ENCODE measurements at places on chromosomes 4 and X. TPM values are rescaled to one million over a fixed set of nuclear protein-coding genes. Genes with fewer than 3 reads are reported as not detected.

RBMXL3 gene
- not detected for total RNA-seq

IQCM gene
- total RNA-seq: not detected

EXOC1L gene
- not detected for total RNA-seq

- H3K36me3 ChIP-seq: no peaks in the 10 kb centered on the region
- no peak for DNase-seq
- H3K4me3 ChIP-seq: peak overlapping the region; percentile 24
- peaks cover 3% of the 10 kb centered on the region for H3K4me1 ChIP-seq
- H3K27ac ChIP-seq: no peak overlapping the region
Observed at GRCh38 chr4:183959319-183960045, 54.4 kb downstream of the STOX2 start.

DNA sequence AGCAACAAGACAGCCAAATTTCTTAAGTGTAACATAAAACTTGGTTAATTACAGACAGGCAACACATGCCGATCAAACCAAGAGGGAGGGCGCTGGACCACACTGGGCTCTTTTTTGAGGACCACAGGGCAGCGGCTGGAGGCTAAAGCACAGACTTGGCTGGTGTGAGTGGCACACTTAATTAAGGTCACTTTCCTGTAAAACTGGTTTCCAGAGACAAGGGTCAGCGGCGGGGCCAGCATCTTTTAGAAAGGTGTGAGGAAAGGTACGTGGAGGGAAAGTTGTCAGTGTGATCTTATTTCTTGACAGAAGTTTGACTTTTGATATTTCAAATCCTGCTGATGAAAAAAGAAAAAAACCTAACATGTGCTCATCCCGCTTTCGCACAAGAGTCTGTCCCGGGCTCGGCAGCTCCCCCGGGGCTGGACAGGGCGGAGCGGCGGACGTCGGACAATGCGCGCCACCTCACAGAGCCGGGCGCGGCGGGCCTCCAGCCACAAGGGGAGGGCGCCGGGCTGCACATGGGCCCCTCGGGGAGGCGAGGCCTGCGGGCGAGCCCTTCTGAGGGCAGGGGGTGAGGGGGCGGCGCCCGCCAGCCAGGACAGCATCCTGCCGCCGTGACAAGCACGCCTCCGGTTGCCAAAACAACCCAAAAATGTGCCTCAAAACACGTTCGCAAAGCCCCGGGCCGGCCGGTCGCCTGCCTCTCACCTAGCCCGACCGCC lies 660 bp upstream of the HSPA4L start:
- peak; percentile 15 for DNase-seq
- H3K4me1 ChIP-seq: no peaks in the 10 kb centered on the region
- H3K27ac ChIP-seq: peak overlapping the region; percentile 48
- H3K4me3 ChIP-seq: peak overlapping the region; percentile 79
- H3K27me3 ChIP-seq: no peaks in the 10 kb centered on the region

DNA sequence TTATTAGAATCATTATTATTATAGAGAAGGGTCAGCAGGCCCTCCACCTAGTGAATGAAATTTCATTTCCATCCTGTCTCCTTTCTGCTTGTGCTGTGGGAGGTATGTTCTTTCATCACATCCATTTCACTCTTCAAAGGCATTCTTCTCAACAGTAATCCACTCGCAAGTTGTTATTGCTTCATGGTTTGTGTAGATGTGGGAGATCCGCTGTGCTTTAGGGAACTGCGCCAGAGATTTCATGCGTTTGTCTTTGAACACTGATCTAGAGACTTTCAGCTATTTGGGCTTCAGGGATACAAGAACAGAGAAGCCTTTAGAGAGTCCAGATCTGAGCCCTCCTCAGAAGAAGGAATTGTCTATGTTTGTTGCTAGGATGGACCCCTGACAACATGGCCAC lies 53.5 kb upstream of the PUDP start:
- H3K4me1 ChIP-seq: no peaks in the 10 kb centered on the region
- no peaks in the 10 kb centered on the region for H3K36me3 ChIP-seq
- H3K27ac ChIP-seq: no peak overlapping the region
- no peak for DNase-seq

GRCh38 chrX:38552721-38553120 lies 8.6 kb upstream of the TSPAN7 start:
- H3K4me3 ChIP-seq: no peak overlapping the region
- no peaks in the 10 kb centered on the region for H3K36me3 ChIP-seq
- no peak for DNase-seq
- no peaks in the 10 kb centered on the region for H3K27me3 ChIP-seq
- no peak overlapping the region for H3K27ac ChIP-seq

DNA sequence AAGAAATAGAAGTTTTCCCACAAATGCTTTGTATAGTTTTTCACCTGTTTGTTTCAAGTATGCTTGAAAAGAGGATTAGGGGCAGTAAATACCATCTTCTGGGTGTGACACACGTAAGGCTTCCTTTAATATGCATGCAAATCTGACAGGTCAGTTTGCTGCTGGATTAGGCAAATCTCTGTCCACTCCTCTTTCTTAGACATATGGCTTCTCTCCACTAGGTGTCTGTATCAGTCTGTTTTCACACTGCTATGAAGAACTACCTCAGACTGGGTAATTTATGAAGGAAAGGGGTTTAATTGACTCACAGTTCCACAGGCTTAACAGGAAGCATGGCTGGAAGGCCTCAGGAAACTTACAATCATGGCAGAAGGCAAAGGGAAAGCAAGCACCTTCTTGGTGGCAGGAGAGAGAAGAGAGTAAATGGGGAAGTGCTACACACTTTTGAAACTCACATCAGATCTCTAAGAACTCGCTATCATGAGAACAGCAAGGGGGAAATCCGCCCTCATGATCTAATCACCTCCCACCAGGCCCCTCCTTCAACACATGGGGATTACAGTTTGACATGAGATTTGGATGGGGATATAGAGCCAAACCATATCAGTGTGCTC lies 66.9 kb downstream of the TAB3 start:
- no peak overlapping the region for H3K4me3 ChIP-seq
- no peaks in the 10 kb centered on the region for H3K27me3 ChIP-seq
- H3K27ac ChIP-seq: no peak overlapping the region
- no peak for DNase-seq

GRCh38 chrX:118475903-118476302 lies 19.7 kb upstream of the DOCK11 start:
- H3K4me1 ChIP-seq: peaks cover 2% of the 10 kb centered on the region
- no peaks in the 10 kb centered on the region for H3K27me3 ChIP-seq
- no peak for DNase-seq
- H3K4me3 ChIP-seq: no peak overlapping the region
- no peak overlapping the region for H3K27ac ChIP-seq
- no peaks in the 10 kb centered on the region for H3K36me3 ChIP-seq

GRCh38 chr4:40202474-40202873 lies 5.6 kb downstream of the RHOH start:
- peaks cover 2% of the 10 kb centered on the region for H3K27me3 ChIP-seq
- H3K4me3 ChIP-seq: no peak overlapping the region
- no peaks in the 10 kb centered on the region for H3K4me1 ChIP-seq
- DNase-seq: no peak
- no peak overlapping the region for H3K27ac ChIP-seq

GRCh38 chr4:100913685-100914084 lies 395.9 kb upstream of the EMCN start:
- no peak overlapping the region for H3K4me3 ChIP-seq
- H3K27ac ChIP-seq: no peak overlapping the region
- no peaks in the 10 kb centered on the region for H3K4me1 ChIP-seq
- no peak for DNase-seq
- no peaks in the 10 kb centered on the region for H3K27me3 ChIP-seq

DNA sequence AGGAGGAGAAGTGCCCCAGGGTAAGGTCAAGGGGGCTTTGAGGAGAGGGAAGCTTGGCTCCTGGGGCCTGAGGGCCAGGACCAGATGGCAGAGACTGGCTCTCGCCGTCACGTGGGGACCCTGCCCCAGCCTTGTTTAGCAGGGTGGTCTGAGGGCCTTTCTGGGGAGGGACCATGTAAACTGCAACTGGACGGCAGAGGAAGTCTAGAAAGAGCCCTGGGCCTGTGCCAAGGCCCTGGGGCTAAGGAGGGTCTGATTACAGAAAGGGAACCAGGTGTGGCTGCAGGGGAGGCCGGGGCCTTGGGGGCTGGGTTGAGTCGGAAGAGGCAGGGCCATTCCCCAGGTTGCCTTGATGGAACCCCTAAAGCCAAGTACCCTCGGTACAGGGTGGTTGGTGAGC lies 1.8 kb upstream of the HGFAC start:
- DNase-seq: no peak
- H3K27ac ChIP-seq: no peak overlapping the region
- H3K4me1 ChIP-seq: peaks cover 11% of the 10 kb centered on the region
- no peaks in the 10 kb centered on the region for H3K27me3 ChIP-seq
- H3K36me3 ChIP-seq: no peaks in the 10 kb centered on the region

DNA sequence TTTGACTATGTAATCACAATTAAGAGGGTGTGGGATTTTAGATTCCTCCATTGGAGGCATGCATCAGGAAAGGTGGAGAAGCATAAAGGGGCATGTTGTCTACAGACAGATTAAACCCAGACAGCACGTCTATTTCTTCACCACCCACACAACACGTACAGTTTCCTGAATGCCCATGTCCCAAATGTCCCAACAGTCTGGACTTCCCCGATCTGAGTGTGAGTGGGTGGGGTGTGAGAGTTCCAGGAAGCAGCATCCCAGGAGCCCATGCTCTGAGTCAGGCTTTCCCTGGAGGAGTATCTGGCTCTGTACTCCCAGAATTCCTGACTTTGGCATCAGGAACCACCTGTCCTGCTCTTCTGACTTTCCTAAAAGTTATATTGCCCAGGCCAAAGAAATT lies 30.8 kb upstream of the NDP start:
- H3K27me3 ChIP-seq: peaks cover 2% of the 10 kb centered on the region
- no peak overlapping the region for H3K4me3 ChIP-seq
- H3K27ac ChIP-seq: no peak overlapping the region
- DNase-seq: peak; percentile 2
- no peaks in the 10 kb centered on the region for H3K36me3 ChIP-seq

GRCh38 chr4:172709376-172709775 lies 459.2 kb upstream of the GALNT7 start:
- H3K27me3 ChIP-seq: no peaks in the 10 kb centered on the region
- H3K27ac ChIP-seq: no peak overlapping the region
- H3K4me1 ChIP-seq: no peaks in the 10 kb centered on the region
- no peak overlapping the region for H3K4me3 ChIP-seq

DNA sequence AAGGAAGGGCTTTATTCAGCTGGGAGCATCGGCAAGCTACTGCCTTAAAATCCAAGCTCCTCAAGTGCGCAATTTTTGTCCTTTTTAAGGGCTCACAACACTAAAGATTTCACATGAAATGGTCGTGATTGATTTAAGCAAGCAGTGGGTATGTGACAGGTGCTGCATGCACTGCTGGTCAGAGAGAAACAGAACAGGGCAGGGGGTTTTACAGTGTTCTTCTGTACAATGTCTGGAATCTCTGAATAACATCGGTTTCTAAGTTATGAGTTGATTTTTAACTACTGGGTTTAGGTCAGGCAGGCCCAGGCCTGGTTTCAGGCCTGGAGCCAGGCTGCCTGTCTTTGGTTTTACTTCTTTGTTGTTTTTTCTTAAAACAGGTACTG lies 6.0 kb downstream of the UGT2B17 start:
- no peaks in the 10 kb centered on the region for H3K27me3 ChIP-seq
- H3K36me3 ChIP-seq: no peaks in the 10 kb centered on the region
- H3K4me1 ChIP-seq: no peaks in the 10 kb centered on the region
- no peak overlapping the region for H3K4me3 ChIP-seq
- DNase-seq: no peak

DNA sequence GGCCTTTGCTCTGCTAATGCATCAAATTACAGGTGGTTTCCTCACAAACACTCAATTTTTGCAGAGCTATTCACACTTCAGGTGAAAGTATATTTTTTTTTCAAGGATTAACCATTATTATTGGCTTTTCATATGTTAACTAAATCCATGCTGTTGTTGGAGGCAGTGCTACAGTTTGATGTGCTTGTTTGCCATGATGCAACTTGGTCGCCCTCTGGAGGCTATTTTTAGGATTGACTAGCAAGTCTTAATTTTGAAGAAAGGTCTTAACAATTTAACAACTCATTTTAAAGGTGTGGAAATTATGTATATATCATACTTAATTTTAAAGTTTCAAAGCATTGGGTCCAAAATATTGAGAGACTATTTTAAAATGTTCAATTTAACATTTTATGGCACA lies 168.8 kb upstream of the FAM47A start:
- H3K27me3 ChIP-seq: no peaks in the 10 kb centered on the region
- H3K27ac ChIP-seq: no peak overlapping the region
- no peaks in the 10 kb centered on the region for H3K4me1 ChIP-seq
- no peaks in the 10 kb centered on the region for H3K36me3 ChIP-seq
- DNase-seq: peak; percentile 58

GRCh38 chr4:23770011-23770410 lies 119.8 kb downstream of the PPARGC1A start:
- H3K4me1 ChIP-seq: no peaks in the 10 kb centered on the region
- DNase-seq: peak; percentile 25
- H3K27me3 ChIP-seq: no peaks in the 10 kb centered on the region
- H3K27ac ChIP-seq: no peak overlapping the region

GRCh38 chr4:78332976-78333375 lies 218.6 kb upstream of the ANXA3 start:
- H3K27ac ChIP-seq: no peak overlapping the region
- H3K4me3 ChIP-seq: no peak overlapping the region
- no peak for DNase-seq

DNA sequence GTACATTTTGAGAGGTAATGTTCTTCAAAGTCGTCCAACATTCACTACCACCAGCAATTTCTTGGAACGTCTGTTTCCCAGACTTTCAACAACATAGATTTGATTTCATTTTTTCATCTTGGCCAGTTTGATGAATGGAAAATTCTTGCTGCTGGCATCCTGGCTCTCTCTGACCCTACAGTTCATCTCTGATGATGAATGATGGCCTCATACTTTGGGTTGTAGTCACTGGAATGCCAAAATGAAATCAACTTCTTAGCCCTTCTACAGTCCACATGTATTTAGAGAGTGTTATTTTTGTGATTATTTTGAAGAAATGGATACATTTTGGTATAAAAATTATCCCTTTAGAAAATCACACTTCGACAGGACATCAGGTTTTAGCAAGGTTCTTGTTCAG lies 8.8 kb downstream of the CHST7 start:
- H3K4me3 ChIP-seq: no peak overlapping the region
- H3K27me3 ChIP-seq: no peaks in the 10 kb centered on the region
- peak; percentile 41 for DNase-seq
- H3K27ac ChIP-seq: peak overlapping the region; percentile 66

GRCh38 chr4:173264245-173264644 lies 69.9 kb downstream of the HMGB2 start:
- no peak overlapping the region for H3K4me3 ChIP-seq
- no peak overlapping the region for H3K27ac ChIP-seq
- no peaks in the 10 kb centered on the region for H3K27me3 ChIP-seq
- peaks cover 4% of the 10 kb centered on the region for H3K4me1 ChIP-seq
- H3K36me3 ChIP-seq: no peaks in the 10 kb centered on the region

GRCh38 chrX:12339921-12340320 lies 201.6 kb downstream of the FRMPD4 start:
- no peaks in the 10 kb centered on the region for H3K4me1 ChIP-seq
- no peak overlapping the region for H3K4me3 ChIP-seq
- no peak for DNase-seq
- H3K27ac ChIP-seq: no peak overlapping the region
- no peaks in the 10 kb centered on the region for H3K36me3 ChIP-seq

GRCh38 chrX:38856670-38857265 lies 55.5 kb downstream of the MID1IP1 start:
- H3K4me3 ChIP-seq: no peak overlapping the region
- H3K27ac ChIP-seq: no peak overlapping the region
- H3K36me3 ChIP-seq: no peaks in the 10 kb centered on the region
- no peak for DNase-seq
- no peaks in the 10 kb centered on the region for H3K4me1 ChIP-seq

- peak overlapping the region; percentile 72 for H3K4me3 ChIP-seq
- H3K27ac ChIP-seq: peak overlapping the region; percentile 11
- H3K4me1 ChIP-seq: peaks cover 10% of the 10 kb centered on the region
- H3K36me3 ChIP-seq: peaks cover 7% of the 10 kb centered on the region
Observed at GRCh38 chr4:118279920-118280432, 72.8 kb downstream of the PRSS12 start.

All from IMR-90 (cell line).